HAP-1 (cell line): ENCODE measurements at places on chromosomes 13 and 19.

GRCh38 chr13:41018602-41018948, 541 bp downstream of the ELF1 start:
- peak; percentile 0 for DNase-seq

DNA sequence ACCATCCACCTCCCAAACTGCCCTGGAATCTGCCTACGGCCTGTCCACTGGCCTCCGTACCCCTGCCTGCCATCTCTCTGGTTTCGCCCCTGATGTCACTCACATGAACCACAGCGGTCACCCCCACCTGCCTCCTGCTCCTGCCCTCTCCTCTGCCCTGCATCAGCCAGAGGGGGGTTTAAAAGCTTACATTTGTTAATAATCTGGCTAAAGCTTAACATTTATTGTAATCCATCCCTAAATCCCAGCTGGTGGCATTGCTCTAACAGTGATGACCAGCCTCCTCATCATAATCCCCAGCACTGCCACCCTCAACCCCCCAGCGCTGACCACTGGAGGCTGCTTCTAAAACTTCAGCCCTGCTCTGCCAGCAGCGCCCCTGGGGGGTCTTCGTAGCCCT, 38.9 kb downstream of the DNM2 start:
- no peak for DNase-seq

- DNase-seq: no peak
These were observed 609 bp downstream of the EPS15L1 start for GRCh38 chr19:16470911-16471811.

GRCh38 chr19:1942934-1943555, 2.1 kb downstream of the CSNK1G2 start:
- no peak for DNase-seq

- DNase-seq: no peak
These were observed 304.7 kb downstream of the POU4F1 start for GRCh38 chr13:78298657-78299056.

DNA sequence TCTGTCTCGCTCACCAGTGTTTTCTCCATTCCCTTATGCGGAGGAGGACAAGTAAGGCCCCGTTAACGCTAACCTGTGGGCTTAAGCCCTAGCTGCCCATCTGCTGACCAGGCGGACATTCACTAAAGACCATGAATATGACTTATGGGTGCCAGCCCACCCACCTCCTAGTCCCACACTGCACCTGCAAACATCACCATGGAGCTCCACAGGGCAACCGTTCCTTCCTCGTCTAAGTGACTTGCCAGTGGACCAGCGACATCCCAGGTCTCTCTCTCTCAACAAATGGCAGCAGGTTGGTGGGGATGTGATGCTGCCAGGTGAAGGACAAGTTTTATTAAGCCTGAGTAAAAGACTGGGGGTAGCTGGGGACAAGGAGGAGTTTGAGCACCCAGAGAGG, 55.2 kb downstream of the CCDC70 start:
- no peak for DNase-seq

DNA sequence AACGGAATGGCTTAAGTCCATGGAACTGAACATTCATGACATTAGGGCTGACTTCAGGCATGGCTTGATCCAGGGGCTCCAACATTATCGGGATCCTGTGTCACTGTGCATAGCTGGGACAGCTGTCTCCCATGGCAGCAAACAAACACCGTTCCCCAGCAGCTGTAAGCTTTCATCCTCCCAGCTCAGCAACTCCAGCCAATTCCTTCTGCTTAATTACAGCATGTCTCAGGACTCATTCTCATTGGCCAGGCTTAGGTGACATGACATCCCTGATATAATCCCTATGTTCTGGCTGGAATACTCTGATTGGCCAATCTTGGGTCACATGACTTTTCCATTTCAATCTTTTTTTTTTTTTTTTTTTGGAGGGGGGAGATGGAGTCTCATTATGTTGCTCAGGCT, 10.9 kb upstream of the TLE5 start:
- DNase-seq: peak; percentile 98
